ENCODE measurements at places on chromosomes 2 and 18.

- no peak for DNase-seq
Observed at GRCh38 chr18:6745504-6746031, 16.1 kb downstream of the ARHGAP28 start.

GRCh38 chr18:31217038-31217849 lies 54.6 kb upstream of the DSC1 start:
- DNase-seq, result no peak

DNA sequence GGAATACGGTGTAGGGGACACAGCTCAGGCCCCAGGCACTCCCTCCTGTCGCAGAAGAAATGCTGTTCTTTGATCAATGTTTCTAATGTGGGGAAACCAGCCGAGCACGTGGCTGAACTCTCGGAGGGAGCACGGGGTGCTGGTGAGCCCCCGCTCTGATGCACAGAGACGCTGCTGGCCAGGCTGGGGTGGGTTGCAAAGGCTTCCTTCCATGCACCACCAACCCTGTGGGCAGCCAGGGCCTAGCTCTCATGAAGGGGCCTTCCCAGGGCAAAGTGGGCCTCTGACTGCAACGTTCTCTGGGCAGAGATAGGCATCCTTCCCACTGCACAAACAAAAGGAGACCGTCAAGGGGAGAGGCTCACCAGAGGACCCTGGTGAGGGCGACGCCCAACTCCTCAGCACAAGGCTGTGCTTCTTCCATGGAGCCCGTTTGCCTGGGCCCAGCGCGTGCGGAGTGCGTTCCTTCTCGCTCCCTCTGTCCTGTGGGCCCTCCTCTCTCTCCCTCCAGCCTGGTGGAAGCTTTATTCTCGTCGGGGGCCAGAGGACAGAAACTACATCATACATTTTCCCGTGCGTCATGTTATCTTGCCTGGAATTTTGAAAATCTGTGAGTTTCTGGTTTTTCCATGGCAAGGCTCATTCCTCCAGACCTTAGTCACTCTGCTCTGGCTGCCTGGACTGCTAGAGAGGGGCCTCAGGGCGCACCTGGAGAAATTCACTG lies 61.1 kb upstream of the SP3 start:
- DNase-seq, result no peak

DNA sequence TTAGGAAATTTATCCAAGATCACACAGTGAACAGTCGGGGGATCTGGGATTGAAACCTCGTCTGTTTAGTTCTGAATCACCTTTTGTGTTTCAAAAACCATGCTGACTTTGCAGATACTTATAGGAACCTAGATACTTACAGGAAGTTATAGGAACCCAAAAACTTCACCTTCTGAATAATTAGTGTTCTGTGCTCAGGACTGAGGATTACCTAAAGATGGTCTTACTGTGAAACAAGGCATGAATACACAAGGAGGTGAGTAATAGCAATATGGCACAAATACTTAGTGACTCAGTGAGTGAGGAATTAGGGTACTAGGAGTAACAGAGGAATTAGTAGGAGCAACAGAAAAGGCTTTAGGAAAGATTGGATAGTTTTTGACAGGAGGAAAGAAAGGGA lies 145.5 kb downstream of the LRATD1 start:
- DNase-seq, result no peak

- DNase-seq, result no peak
Observed at GRCh38 chr2:73892631-73893329, at the start of gene ACTG2. ACTG2 (plus strand) TSS chr2:73893008; CDS start chr2:73901312, 8,304 bp downstream.

DNA sequence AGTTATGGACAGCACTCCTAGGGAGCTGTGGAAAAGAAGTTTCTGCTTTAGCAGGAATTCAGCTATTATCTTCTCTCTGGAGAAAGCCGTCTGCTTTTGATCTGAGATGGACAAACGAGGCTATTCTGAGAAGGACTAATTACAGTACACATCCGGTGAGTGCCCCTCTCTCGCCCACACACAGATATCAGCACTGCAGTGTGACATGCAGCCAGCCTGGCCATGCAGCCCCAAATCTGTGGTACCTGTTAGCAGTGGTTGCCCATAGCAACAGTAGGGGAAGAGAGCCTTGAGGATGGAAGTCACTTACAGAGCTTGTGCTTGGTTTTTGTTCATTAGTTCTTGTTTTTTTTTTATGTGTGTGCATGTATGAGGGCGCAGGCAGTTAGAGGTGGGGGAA lies 73.9 kb upstream of the TRIB2 start:
- no peak for DNase-seq

Data from H1 (cell line).